ENCODE measurements at places on chromosomes 4 and X. TPM values are rescaled to one million over a fixed set of nuclear protein-coding genes. Genes with fewer than 3 reads are reported as not detected.

- no peak for DNase-seq
Observed at GRCh38 chr4:121380776-121381462, at the start of gene QRFPR. Gene QRFPR (minus strand): TSS chr4:121381018. CDS start chr4:121380647, 371 bp downstream.

- no peak for DNase-seq
Observed at GRCh38 chr4:185282968-185283367, 73.6 kb downstream of the SNX25 start.

DNA sequence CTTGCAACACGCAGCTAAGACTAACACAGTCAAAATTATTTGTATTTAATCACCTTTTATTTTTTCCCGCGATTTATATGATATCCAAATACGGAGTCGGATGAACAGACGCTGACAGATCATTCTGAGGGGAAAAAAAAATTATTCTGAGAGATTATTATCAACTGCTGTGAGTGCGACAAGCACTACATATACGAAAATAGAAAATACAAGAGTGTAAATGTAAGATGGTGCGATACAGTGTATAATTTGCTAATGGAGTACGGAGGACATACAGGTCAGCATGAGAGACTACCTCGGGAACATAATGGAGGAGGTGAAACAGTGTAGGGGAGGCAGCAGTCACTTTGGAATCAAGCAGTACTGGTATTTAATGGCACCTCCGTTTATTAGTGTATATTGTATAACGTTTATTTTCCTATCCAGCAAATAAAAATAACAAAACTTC, 2.8 kb upstream of the LIN54 start:
- peak; percentile 38 for DNase-seq

DNA sequence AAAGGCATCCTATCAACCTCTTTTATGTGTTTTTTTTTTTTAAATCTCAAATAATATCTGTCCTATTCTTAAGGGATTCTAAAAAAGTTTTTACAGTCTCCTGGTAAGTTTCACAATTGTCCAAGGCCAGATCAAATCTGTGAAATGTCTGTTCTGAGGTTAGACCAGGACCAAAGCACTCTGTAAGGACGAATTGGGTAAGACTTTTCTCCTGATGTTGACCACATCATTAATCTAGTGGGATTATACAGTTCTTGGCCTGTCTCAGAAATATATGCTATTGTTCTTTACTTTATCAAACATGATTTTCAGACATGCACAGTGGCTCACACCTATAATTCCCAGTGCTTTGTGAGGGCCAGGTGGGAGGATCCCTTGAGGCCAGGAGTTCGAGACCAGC, 45.8 kb upstream of the TMEM131L start:
- DNase-seq, result no peak

- no peak for DNase-seq
Observed at GRCh38 chrX:22486296-22486695, 213.6 kb downstream of the CBLL2 start.

DNA sequence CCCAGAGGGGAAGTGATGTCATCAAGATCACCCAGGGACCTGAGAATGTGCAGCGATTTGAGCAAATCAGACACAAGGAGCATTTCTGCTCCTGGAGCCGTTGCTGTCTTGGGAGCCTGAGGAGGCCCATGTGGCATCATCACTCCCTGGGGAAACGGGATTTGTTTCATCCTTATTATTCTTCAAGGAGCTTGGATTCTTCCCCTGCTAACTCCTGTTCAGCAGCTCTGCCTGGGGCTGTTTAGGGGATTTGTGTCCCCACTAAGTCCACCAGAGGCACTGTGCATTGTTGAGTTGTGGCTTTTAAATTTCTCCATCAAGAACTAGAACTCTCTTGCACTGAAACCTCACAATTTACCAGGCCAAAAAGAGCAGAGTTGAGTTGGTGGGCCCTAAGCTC, 104.2 kb upstream of the MSX1 start:
- DNase-seq, result no peak

- no peak for DNase-seq
Observed at GRCh38 chr4:52244103-52244775, 193.1 kb downstream of the SPATA18 start.

GRCh38 chr4:28082686-28083390, 1222.2 kb downstream of the STIM2 start:
- no peak for DNase-seq

DNA sequence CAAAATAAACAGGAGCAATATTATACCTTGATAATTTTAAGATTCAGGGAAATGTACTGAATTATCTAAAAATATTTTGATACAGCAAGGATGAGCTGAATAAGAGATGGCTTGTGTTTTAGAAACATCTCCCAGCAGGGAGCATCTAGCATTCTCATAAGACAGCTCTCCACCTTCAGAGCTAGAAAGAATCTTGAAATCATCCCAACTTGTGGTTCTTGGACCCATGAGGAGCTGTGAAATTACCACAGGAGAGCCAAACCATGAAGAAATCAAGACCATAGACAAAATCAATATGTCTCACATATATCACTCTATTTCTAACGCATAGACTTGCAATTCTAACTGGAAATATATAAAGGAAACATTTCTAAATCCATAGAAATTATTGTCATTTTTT, 210.6 kb upstream of the DKK2 start:
- DNase-seq, result no peak

GRCh38 chr4:86917212-86918039, 17.4 kb upstream of the AFF1 start:
- DNase-seq, result no peak

GRCh38 chrX:72060196-72060920, 71.4 kb downstream of the RTL5 start:
- DNase-seq, result no peak

- DNase-seq, result no peak
Observed at GRCh38 chr4:82482387-82482786, 52.0 kb downstream of the ENOPH1 start.

DNA sequence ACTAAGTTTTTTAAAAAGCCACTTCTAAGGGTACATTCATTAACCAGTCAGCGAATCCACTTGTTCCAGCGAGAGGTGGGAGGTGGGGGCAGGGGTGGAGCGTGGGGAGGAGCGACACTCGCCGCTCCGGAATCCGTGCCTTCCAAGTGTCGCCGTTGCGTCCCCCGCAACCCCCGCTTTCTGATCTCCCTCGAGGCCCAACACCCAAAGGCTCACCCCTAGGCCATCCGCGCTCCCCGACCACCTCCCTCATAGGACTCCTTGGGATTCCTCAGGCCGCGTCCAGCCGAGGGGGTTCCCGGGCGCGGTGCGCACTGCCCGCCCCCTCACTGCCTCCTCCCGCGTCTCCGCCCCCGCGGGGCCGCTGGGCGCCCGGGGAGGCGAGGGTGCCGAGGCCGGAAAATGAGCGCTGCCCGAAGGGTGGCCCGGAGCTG, 108.1 kb upstream of the STOX2 start:
- no peak for DNase-seq

GRCh38 chrX:12443534-12444098, 305.3 kb downstream of the FRMPD4 start:
- DNase-seq, result no peak

GRCh38 chr4:1998296-1998695, 10.5 kb downstream of the NELFA start:
- DNase-seq, result no peak

DNA sequence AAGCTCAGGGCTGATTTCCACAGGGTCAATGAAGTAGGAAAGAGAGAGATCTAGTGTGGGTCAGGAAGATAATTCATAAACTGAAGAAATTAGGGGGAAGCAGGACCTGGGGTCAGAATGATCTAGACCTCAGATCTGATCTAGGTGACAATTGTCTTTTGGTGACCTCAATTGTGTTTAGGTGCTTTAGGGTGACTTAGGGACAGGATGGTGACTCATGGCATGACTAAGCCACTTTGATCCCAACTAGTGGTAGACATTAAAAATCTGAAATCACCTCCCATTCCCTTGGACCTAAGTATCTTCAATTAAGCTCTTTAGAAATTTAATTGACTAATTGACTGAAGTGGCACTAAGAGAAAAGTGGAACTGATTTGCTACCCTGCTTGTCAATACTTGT, 36.7 kb upstream of the GRXCR1 start:
- DNase-seq, result no peak

- no peak for DNase-seq
Observed at GRCh38 chr4:156223985-156224384, 270.3 kb upstream of the CTSO start.

DNA sequence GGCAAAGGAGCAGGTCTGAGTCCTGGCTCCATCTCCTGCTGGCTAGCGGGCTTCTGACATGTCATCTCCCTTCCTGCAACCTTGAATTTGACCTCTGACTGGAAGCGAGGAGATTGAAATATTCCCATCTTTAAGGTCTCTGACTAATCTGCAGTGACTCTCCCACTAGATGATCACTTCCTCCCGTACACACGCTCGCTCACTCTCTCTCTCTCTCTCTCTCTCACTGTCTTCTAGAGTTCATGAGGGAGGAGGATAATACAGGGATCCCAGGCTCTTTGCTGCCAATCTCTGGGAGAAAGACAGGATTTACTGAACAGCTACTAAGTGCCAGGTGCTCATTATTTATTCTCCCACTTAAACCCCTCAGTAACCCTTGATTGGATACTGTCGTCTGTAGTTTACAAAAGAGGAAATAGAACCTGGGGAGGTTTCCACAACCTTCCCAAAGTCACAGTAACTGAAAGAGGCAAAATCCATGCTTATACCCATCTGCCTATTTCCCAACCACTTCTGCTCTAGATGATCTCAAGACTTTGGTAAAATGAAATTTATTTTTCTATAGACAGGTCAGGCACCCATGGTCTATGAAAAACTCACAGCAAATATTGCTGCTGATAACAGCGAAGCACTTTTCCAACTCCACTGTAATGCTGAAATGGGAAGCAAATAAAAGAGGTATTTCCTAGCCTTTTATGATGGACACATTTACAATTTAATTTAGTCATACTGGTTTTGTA, 193.5 kb upstream of the C1QTNF7 start:
- no peak for DNase-seq

GRCh38 chr4:74320559-74321118, 12.4 kb downstream of the EPGN start:
- peak; percentile 45 for DNase-seq

- peak; percentile 39 for DNase-seq
Observed at GRCh38 chr4:70544279-70544868, 26.0 kb downstream of the AMTN start.

DNA sequence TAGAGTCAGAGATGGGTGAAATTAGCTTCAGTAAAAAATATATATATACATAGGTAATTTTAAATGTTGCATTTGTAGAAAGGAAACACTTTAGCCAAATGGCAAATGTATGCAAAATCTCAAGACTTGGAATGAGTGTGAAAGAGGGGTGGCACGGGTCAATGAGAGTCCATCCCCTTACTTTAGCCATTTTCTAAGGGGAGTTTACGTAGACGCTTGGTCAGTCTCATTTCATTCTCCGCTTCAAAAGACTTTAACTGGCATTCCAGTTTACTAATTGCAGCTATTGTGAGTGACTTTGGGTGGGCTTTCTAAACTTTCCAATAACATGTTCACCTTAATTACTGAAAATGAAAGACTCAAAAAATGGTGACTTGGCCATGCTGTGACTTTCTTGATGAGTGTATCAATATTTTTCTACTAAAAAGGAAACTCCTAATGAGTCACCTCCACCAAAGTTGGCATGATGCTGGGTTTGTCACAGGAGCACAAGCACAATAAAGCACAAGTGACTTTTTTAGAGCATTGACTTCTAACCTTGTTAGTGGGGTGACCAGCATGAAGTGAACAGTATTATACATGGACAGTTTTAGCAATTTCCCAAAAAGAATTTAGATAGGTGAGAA, 356.0 kb upstream of the RASGEF1B start:
- DNase-seq, result no peak

GRCh38 chr4:99117876-99118693, 26.0 kb downstream of the ADH4 start:
- peak; percentile 24 for DNase-seq

DNA sequence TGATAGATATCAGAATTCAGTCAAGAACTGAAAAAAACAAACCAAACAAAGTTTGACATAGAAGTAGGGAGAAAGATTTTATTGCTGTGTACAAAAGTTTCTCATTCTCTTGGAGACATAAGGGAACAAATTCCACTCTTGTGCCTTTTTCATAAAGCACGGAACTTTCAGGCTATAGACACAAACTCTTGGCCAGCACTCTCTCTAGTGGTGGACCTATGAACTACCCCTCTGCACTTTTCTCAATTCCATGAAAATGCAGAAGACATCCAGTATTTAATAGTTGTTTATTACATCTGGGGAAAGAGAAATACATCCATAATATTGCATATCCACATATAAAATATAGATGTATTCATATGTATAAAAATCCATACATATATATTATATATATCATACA, 291.6 kb upstream of the HS3ST1 start:
- no peak for DNase-seq

DNA sequence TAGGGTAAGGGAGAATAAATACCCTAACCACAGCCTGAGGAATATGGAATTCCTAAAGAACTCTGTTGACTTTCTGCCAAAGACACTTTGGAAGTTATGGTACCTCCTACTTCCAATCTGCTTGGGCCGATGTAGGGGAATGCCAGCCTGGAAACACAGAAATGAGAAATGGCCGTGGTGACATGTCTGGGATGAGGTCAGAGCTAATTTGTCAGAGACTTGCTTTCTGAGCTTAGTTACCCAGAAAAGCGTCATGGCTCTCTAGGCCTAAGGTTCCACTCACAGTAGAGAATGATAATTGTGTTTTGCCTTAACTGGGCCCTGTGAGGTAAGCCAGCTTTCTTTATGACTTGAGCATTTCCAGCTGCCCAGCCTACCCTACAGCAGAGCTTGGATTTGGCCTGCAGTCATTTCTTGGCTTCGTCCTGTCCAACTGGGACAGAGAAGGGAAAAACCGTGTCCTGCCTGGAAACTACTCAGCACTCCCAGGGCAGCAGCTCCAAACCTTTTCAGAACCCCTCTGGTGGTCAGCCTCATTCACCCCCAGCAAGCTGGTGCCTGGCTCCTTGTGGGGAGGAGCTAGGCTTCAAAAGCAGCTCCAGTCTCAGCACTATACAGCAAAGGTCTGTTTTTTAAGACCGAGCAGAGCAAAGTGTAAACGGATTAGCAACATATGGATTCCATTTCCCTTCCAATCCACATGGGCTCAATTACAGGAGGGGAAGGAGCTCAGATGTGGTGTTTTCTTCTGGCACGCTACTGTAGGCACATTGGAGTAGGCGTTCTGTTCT, 92.3 kb downstream of the RLIM start:
- DNase-seq, result no peak

RGN gene
- not detected for total RNA-seq

TRIML2 gene
- not detected for total RNA-seq

BRS3 gene
- total RNA-seq, result not detected

NCAPG gene
- 89.8 TPM for total RNA-seq

COL4A6 gene
- not detected for total RNA-seq

EXOC1 gene
- total RNA-seq, result 33.5 TPM

GPR143 gene
- not detected for total RNA-seq

GAGE12F gene
- not detected for total RNA-seq

PRKG2 gene
- total RNA-seq, result 2.1 TPM
